ENCODE measurements at places on chromosomes 16 and 17. TPM values are rescaled to one million over a fixed set of nuclear protein-coding genes. Genes with fewer than 3 reads are reported as not detected.

DNA sequence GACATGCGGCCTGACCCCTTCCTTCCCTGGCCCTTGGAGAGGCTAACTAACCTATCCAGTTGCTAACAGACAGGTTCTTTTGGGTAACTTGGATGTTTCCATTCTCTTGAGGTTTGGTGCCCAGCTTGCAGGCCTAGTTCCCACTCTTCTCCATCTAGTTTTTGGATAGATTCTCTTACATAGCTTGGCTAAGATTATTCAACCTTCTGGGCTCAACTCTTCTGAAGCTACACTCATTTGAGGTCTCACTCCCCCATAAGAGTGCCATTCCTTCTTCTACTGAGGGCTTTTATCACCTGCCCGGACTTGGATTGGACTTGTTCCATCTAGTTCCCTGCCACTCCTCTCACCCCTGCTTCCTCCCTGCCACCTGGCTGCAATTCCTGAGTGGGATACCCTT, 44.1 kb upstream of the MARCHF10 start:
- H3K4me3 ChIP-seq, result no peak overlapping the region
- no peaks in the 10 kb centered on the region for H3K36me3 ChIP-seq
- DNase-seq, result no peak
- H3K4me1 ChIP-seq, result no peaks in the 10 kb centered on the region
- H3K27me3 ChIP-seq, result no peaks in the 10 kb centered on the region
- H3K27ac ChIP-seq, result no peak overlapping the region

GRCh38 chr16:74749291-74750055, 25.1 kb downstream of the FA2H start:
- H3K27ac ChIP-seq, result no peak overlapping the region
- DNase-seq, result no peak
- no peaks in the 10 kb centered on the region for H3K27me3 ChIP-seq
- no peaks in the 10 kb centered on the region for H3K4me1 ChIP-seq
- H3K4me3 ChIP-seq, result no peak overlapping the region

The KRTAP3-1 gene
- not detected for polyA plus RNA-seq

The XYLT1 gene
- 0.27 TPM for polyA plus RNA-seq

The TPSAB1 gene
- polyA plus RNA-seq, result 10.8 TPM

All from liver (tissue), 10 donors.